ENCODE measurements at places on chromosomes 1 and 21.

DNA sequence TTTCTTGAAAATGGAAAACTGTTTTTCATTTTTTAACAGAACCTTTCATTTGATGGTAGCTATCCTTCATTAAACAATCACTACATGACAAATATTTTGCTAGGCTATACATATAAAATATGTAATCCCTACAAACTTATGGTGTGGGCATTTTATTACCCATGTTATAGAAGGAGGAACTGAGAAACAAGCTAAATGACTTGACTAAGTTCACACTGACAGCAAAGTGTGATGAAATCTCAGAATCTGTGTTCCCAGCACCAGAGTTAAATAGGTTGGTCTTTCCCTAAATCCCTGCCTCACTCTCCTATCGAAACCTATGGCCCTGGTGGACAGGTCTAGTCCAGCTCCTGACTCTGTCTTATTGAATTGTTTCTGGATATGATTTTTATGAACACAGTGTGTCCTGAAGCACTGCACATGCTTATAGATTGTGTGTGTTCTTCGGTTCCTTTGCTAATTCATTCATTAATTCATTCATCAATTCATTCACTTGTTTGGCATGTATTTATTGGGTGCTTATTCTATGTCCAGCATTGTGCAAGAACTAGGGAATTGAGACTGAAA is 301.0 kb downstream of the GRIK1 start:
- DNase-seq: no peak

DNA sequence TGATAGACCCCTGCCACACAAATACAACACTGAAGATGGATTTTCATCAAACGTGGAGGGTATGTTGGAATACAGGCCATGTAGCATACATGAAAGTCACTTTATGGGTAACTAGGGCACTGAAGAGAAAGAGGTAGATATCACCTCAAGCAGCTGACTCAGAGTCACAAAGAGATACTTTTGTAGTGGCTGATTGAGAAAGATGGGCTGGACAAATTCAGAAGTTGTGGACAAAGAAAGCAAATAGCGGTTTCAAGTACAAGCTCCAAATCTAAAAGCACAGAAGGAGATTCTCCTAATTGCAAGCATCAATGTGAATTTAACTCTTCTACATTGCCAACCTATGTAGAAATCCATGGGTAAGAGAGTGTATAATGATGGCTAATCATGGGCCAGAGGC is 35.0 kb upstream of the RGS18 start:
- no peak for DNase-seq

DNA sequence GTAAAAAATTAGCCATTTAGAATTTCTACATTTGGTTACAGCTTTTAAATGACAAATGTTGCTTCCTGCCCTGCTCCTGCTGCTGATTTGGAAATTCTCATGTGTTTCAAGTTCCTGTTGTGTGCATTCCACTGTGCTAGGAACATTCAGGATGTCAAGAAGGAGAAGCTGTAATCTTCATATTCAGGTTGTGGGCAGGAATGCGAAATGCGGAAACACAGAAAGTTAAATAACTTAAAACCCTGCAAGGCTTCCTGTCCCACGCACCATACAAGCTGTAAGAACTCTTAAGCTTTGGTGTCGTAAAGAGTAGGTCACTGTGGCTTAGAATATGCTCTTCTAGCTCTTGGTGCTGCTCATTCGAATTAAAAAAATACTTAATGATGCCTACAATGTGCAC is 52.6 kb downstream of the S100B start:
- DNase-seq: no peak

- no peak for DNase-seq
These were observed 171.6 kb upstream of the C1orf174 start for GRCh38 chr1:4071653-4072052.

- DNase-seq: no peak
These were observed 17.6 kb downstream of the OLFML2B start for GRCh38 chr1:162006081-162006480.

GRCh38 chr1:231628207-231628876 is 1.8 kb downstream of the DISC1 start:
- no peak for DNase-seq

DNA sequence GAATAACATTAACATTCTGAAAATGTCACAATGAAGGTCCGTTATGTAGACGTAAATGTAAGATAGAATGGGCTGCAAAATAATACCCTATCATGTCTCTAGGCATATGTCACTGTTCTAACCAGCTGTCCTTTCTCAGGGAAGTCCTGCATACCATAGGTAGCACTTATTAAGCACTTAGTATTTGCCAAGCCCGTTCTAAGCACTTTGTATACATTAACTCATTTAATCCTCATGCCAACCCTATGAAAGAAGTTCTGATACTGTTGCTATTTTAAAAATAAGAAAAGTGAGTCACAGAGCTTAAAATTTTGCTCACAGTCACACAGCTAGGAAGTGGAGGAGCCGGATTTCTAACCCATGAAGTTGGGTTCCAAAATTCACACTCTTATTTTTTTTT is 15.7 kb downstream of the GAS5 start:
- no peak for DNase-seq

DNA sequence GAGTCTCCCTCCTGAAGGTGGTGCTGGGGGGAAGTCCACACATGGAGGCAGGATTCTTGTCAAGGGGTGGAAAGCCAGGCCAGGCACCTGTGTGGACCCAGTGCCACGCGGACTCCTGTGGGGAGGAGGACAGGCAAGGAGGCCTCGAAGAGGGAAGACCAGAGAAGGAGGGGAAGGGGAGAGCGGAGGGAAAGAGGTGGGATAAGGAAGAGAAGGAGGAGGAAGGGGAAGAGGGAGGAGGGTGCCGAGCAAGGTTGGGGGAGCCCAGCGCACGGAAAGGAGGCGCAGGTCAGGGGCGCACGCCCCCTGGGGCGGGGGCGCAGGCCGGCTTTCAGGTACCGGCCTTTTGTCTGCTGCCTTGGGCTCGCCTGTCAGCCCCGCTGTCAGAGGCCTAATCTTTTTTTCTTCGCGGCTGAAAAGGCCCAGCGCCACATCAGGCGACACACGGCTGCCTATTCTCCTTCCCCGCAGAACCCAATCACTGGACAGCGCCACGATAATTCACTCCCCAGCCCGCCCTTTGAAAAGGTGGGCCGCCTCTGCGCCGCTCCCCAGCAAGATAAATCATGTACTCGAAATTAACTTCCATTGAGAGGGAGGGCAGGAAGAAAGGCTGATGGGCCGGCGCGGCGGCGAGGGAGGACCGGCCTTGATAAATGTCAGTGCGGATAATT is 42.5 kb downstream of the PRDM16 start:
- DNase-seq: no peak
